ENCODE measurements at places on chromosomes 13 and 19.

- DNase-seq = no peak
Measured at GRCh38 chr13:109465148-109465547, 321.2 kb downstream of the IRS2 start.

- DNase-seq = no peak
Measured at GRCh38 chr13:50244355-50244712, 229.1 kb downstream of the KCNRG start.

DNA sequence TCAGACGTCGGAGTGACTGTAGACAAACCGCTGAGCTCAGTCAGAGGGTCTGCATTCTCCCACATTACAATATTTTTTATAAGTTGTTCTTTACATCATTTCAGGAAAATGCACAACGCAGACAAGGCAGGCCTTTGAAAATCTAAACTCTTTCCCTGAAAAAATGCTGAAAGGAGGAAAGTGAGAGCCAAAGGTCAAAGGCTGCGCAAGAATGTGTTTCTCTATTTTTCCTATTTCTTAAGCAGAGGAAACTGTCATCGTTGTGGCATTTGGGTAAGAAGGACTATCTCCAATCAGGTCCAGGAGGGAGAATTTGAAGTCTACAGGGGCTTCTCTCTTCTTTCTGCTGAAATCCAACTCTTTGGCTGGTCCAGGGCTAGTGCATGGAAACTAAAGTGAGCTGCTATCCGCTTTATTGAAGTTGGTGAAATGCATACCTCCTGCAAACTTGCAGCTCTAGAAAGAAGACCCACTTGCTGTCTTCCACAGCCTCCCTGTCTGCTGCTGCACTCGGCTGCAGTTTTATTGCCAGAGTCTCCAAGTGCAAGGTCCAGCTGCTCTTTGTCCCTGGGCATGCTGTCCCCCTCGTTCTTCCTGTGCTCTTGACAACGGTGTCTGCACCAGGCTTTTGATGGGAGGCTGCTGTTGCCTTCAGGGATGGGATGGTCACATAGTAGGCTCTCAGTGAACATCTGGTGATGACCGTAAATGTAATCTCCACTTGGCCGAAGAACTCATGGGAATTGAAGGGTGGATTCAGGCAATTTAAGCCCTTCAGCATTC is 31.2 kb downstream of the ZNF536 start:
- DNase-seq = no peak

- no peak for DNase-seq
Measured at GRCh38 chr13:43492311-43492710, 294.5 kb downstream of the ENOX1 start.

DNA sequence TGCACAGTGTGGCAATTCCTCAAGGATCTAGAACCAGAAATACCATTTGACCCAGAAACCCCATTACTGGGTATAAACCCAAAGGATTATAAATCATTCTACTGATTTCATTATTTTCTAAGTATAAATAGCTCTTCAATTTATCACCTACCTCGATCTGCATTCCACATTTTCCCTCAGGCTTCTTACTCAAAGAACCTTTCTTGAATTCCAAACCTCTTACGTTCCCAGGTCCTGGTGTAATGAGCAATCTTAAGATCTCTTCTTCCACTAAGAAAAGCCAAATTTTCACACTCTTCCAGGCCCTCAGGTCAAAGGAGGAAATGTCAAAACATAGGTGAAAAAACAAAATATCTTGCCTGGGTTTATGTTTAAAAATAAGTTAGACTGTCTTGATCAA is 237.3 kb upstream of the GPC6 start:
- no peak for DNase-seq

DNA sequence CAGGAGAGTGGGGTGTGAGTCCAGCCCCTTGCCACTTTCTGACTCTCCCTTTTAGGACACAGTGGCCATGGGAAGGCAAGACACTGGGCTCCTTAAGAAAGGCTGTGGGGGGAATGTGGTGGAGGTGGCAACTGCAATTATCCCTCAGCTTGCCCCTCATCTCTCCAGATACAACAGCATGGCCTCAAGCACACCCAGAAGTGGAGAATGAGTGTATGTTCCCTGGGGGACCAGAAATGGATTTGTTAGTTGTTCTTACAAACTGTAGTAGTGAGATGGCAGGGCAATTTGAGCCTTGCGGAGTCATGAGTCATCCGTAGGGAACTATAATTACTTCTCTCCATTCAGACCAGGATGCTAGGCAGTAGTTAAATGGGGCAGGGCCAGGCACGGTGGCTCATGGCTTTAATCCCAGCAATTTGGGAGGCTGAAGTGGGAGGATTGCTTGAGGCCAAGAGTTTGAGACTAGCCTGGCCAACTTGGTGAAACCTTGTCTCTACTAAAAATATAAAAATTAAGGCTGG is 25.6 kb upstream of the CXCL17 start:
- DNase-seq = peak; percentile 89

DNA sequence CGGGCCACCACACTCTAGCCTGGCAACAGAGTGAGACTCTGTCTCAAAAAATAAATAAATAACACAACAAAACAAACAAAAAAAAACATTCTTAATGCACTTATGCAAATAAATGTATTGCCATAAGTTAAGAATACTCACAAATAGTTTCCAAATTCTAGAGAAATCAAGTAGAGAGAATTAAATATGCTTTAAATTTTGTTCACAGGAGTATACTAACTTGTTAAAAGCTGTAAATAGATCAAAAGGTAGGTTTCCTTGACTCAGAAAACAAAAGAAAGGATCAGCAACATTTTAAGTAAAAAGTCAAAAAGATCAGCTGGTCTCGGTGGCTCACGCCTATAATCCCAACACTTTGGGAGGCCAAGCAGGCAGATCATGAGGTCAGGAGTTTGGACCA is 50.5 kb upstream of the ZNF429 start:
- no peak for DNase-seq

- DNase-seq = no peak
Measured at GRCh38 chr13:34307607-34308006, 489.7 kb downstream of the RFC3 start.

GRCh38 chr13:106696140-106696539 is 128.2 kb upstream of the ARGLU1 start:
- no peak for DNase-seq

- no peak for DNase-seq
Measured at GRCh38 chr13:44191504-44192171, 182.0 kb upstream of the SERP2 start.

- DNase-seq = no peak
Measured at GRCh38 chr19:18850471-18851375, 19.0 kb downstream of the UPF1 start.

DNA sequence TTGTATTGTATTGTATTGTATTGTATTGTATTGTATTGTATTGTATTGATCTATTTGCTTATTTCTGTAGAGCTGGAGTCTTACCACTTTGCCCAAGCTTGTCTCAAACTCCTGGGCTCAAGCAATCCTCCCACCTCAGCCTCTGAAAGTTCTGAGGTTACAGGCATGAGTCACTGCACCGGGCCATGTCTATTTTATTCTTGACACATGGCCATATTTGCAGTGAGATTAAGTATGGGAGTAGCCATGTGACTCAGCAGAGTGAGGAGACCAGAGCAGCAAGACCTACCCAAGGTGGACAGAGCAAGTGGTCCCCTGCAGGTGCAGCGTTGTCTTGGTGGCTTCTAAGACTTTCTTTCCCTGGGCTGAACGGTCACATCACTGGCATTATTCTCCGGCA is 49.1 kb upstream of the UBAC2 start:
- DNase-seq = peak; percentile 89

GRCh38 chr13:51317262-51317661 is 22.2 kb upstream of the SERPINE3 start:
- no peak for DNase-seq

DNA sequence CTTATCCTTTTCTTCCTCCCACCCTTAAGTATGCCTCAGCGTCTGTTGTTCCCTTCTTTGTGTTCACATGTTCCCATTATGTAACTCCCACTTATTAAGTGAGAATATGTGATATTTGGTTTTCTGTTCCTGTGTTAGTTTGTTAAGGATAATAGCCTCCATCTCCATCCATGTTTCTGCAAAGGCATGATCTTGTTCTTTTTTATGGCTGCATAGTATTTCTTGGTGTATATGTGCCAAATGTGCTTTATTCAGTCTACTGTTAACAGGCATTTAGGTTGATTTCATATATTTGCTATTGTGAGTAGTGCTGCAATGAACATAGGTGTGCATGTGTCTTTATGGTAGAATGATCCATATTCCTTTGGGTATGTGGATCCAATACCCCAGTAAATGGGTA is 3.2 kb upstream of the ZNF441 start:
- no peak for DNase-seq

DNA sequence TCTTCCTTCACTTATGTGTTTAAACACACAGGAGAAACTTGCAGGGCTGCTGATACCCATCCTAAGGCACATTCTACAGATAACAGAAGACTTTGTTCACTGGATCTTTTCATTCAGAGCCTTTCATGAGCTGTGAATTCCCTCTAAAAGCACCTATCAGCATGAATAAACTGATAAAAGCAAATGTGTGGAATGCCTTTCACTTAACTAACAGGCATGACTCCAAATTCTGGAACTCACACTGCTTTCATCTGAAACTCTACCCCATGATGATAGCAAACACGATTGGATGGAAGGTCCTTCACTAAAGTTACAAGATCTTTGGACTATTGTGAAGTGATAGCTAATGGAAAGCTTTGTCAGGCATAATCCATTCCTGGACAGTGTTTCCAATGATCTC is 457.3 kb downstream of the EFNB2 start:
- DNase-seq = no peak

DNA sequence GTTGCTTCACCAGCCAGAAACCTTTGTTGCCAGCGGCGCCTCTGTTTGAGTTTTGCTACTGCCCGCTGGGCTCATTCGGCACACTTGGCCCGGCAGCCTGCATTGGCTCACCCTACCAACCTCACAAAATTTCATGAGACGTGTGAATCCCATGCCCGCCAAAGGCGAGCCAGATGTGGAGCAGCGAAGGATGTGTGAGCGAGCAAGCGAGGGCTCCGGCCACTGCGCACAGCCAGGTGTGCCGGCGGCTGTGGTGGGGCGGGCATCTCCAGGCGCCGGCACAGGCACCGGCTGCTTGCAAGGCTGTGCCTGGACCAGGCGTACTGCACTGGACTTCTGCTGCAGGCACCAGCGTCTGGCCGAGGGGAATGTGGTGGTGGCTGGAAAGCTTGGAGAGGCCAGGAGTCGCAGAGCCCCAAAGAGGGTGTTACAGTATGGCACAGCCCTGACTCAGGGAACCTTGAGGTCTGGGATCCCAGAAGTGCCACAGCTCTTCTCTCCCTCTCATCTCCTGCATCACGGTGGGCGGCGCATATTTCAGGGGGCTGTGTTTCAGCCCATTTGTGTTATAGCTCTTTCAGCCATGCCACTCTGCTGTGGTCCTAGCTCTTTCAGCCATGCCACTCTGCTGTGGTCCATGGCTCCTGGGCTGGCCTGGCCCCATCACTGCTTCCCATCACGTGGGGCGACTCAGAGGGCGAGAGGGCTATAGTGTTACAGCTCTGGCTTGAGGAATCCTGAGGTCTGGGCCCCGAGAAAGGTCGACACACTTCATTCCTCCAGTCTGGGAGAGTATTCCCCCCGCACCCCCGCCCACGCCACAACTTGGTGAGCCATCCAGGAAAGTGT is 592.0 kb upstream of the SLITRK5 start:
- DNase-seq = no peak

DNA sequence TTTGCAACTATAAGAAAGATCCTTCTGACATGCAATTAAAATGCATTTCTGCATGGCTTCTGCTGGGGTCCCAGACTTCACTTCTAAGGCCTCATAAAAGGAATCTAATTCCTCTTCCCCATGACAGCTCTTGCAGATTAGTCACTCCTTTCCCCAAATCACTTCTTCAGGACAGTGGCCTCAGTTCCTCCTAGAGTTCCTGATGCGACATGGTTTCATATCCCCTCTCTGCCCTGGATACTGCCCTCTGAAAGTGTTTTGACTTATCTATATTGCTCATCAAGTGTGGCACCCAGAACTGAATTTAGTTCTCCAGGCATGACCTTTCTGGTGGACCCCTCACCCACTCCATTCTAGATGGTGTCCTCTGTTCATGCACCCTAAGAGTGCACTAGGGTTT is 238.1 kb downstream of the FOXO1 start:
- no peak for DNase-seq

- no peak for DNase-seq
Measured at GRCh38 chr13:106152047-106152446, 383.4 kb downstream of the EFNB2 start.

- DNase-seq = no peak
Measured at GRCh38 chr19:35112995-35113688, 2.5 kb upstream of the FXYD3 start.

DNA sequence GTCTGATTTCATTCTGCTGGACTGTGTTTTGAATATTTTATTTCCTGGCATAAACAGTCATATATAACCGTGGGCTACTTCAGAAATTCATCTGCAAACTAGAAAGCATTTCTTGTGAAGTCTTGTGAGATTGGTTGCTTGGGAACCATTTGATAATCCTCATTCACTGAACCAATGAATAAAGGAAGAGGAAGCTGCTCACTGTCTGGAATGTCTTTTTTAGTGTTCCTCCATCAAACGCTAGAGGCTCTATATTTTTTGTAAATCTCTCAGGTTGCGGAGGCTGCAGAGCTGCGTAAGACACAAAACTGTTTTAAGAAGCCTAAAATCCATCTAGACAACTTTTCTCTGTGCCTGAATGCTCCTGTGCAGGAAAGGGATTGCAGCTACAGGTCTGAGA is 18.7 kb upstream of the GPR12 start:
- no peak for DNase-seq

GRCh38 chr13:60463787-60464186 is 66.8 kb downstream of the TDRD3 start:
- DNase-seq = no peak

- no peak for DNase-seq
Measured at GRCh38 chr13:44266305-44266704, 107.3 kb upstream of the SERP2 start.

DNA sequence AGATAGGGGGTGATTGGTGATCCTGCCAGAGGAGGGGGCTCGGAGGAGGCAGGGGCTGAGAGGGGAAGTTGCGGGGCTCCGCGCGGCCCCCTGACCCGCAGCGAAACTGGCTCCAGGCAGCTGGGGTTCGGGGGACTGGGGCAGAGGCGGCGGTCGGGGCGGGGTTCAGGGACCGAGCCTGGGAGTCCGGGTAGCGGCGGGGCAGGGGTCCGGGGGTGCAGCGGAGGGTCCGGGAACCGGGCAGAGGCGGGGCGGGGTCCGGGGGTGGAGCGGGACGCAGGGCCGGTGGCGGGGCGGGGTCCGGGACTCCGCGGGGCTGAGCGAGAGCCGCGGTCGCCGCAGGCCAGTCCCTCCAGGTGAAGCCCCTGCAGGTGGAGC is 1.2 kb downstream of the MADCAM1 start:
- no peak for DNase-seq

GRCh38 chr19:13118424-13119193 is 545 bp downstream of the NACC1 start:
- no peak for DNase-seq

DNA sequence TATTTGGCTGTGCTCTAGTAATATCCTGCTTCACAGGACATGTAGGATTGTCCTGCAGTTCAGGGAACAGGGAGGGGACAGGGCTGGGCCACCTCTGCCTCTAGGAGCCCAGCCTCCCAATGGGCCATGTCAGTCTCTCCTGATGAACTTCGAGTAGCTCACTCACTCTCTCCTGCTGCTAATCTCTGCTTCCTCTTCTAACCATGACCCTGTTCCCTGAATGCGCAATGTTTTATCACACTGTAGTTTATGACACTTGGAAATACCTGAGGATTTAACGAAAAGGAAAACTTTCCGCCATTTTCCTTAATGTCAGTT is 9.2 kb downstream of the PARP4 start:
- DNase-seq = no peak

- DNase-seq = no peak
Measured at GRCh38 chr19:343451-343931, 1.1 kb downstream of the MIER2 start.

Measured in H54 (cell line).